Activated CD8-positive, alpha-beta T cell treated with anti-CD3 and anti-CD28 coated beads, Interleukin-2, amount 10 ng/mL, durations not matched to agents 7 days and 5 days (primary cell): ENCODE measurements at places on chromosomes 5 and 9.

DNA sequence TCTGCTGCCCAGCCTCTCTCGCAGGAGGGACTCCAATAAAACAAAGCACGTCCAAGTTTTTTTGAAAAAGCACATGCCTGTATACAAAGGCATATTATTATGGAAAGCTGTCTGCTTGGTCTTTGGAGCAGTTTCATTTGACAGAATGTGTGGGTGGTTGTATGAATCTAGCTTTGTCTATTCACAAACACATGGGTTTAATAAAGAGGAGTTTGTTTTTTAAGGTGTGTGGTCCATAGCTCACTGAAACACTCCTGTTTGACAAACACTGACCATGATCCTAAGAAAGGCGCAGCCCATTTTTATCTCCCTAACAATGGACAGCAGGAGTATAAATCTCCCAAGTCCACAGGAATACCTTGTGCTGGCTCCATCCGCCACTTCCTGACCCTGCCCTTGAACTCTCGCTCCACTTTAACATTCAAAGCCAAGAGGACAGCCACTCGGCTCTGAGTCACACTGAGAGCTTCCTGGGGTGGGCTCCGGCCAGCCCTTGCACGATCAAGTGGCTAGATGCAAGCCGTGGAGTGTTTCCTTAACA is 371.9 kb downstream of the EBF1 start:
- H3K4me3 ChIP-seq, result no peak overlapping the region
- no peaks in the 10 kb centered on the region for H3K4me1 ChIP-seq
- no peak for DNase-seq
- no peak overlapping the region for H3K27ac ChIP-seq
- H3K27me3 ChIP-seq, result no peaks in the 10 kb centered on the region

DNA sequence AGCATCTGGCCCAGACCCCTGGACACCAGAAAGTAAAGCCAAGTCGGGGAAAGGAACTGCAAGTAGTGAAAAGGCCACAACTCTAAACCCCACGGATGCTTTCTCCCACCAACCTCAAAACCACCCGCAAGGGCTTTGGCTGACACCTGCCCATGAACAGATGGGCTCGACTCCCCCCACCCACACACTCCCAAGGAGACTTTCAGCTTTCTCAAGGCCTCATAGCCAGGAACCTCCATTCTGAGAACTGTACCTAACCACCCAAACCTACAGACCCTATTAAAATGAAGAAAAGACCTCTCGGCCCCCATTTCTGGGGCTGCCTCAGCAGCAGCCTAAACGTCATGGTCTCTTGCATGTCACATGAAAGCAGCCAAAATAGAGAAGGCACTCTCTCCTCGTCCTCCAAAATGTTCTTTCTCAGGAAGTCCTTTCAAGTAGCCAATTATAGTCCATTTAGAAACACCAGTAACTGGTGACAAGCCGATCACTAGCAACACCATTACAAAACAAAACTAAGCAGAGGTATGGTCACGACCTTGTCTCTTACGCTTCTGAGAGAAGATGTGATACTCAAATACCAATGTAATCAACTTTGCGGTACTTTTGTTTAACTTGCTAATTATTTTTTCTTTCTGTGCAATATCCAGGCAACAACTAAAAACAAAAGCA is 2.9 kb downstream of the B4GALT1 start:
- H3K4me3 ChIP-seq, result peak overlapping the region; percentile 73
- no peaks in the 10 kb centered on the region for H3K27me3 ChIP-seq
- DNase-seq, result no peak
- H3K36me3 ChIP-seq, result peaks cover 17% of the 10 kb centered on the region
- H3K4me1 ChIP-seq, result peaks cover 82% of the 10 kb centered on the region

DNA sequence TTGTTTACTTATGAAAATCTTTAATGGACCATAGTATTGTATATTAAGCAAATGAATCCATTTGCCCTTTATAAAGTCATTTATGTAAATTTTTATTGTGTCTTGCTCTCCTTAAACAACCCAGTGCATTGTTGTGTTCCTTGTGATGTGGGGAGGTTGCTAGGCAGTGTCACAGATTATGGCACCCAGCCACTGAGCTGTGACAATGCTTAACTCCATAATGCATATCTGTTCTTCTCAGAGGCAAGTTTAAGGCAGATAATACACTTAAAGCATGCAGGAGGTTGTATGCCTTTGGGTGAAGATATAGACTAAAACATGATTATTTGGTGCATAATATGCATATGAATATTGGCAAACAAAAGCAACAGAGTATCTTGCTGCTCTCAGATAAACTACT is 269.6 kb upstream of the RIOK2 start:
- DNase-seq, result no peak
- H3K36me3 ChIP-seq, result no peaks in the 10 kb centered on the region
- H3K4me1 ChIP-seq, result no peaks in the 10 kb centered on the region
- H3K4me3 ChIP-seq, result no peak overlapping the region

GRCh38 chr9:4495537-4495936 is 5.3 kb downstream of the SLC1A1 start:
- no peak for DNase-seq
- peaks cover 8% of the 10 kb centered on the region for H3K4me1 ChIP-seq
- no peak overlapping the region for H3K4me3 ChIP-seq
- peaks cover 44% of the 10 kb centered on the region for H3K27me3 ChIP-seq
- no peaks in the 10 kb centered on the region for H3K36me3 ChIP-seq

DNA sequence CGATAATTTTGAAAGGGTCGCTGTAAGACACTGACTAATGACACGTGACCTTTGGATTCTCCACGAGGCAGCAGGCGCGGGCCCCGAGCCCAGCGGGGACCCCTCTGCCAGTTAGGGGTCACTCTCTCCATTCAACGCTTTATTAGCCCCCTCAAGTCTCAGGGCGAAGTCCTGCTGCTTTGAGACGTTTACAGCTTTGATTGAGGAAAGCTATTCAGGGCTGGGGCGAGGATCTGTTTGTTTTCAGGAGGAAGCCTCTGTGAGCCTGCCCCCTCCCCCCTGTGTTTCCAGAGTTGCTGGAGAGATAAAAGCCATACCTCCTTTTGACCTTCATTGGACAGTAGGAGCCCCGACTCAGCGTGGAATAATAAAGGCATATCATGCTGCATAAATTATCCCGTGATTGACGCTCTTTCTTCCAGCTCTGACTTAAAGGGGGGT is 31.4 kb upstream of the MSX2 start:
- H3K4me3 ChIP-seq, result no peak overlapping the region
- H3K27ac ChIP-seq, result no peak overlapping the region
- H3K27me3 ChIP-seq, result peaks cover 58% of the 10 kb centered on the region
- H3K36me3 ChIP-seq, result no peaks in the 10 kb centered on the region
- no peaks in the 10 kb centered on the region for H3K4me1 ChIP-seq

GRCh38 chr9:111866976-111867375 is 29.6 kb upstream of the UGCG start:
- H3K27ac ChIP-seq, result no peak overlapping the region
- H3K36me3 ChIP-seq, result peaks cover 4% of the 10 kb centered on the region
- peaks cover 20% of the 10 kb centered on the region for H3K4me1 ChIP-seq
- no peak overlapping the region for H3K4me3 ChIP-seq
- H3K27me3 ChIP-seq, result peaks cover 5% of the 10 kb centered on the region
- no peak for DNase-seq

- no peaks in the 10 kb centered on the region for H3K36me3 ChIP-seq
- no peaks in the 10 kb centered on the region for H3K27me3 ChIP-seq
- H3K4me1 ChIP-seq, result no peaks in the 10 kb centered on the region
- no peak overlapping the region for H3K27ac ChIP-seq
Observed at GRCh38 chr9:104725014-104725413, 22.5 kb upstream of the NIPSNAP3A start.

DNA sequence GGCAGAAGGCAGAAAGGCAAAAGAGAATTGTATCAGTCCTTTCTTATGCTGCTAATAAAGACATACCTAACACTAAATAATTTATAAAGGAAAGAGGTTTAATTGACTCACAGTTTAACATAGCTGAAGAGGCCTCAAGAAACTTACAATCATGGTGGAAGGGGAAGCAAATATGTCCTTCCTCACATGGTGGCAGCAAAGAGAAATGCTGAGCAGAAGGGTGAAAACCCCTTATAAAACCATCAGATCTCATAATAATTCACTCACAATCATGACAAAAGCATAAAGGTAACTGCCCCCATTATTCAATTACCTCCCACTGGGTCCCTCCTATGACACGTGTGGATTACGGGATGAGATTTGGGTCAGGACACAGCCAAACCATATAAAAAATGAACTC is 312.5 kb upstream of the PTGER4 start:
- H3K4me3 ChIP-seq, result no peak overlapping the region
- no peak overlapping the region for H3K27ac ChIP-seq
- H3K36me3 ChIP-seq, result peaks cover 27% of the 10 kb centered on the region
- H3K4me1 ChIP-seq, result peaks cover 2% of the 10 kb centered on the region
- no peak for DNase-seq
